ENCODE measurements at places on chromosomes 7 and 10. TPM values are rescaled to one million over a fixed set of nuclear protein-coding genes. Genes with fewer than 3 reads are reported as not detected.

- no peaks in the 10 kb centered on the region for H3K36me3 ChIP-seq
- no peak overlapping the region for H3K4me3 ChIP-seq
- DNase-seq, result no peak
- H3K4me1 ChIP-seq, result peaks cover 5% of the 10 kb centered on the region
- no peaks in the 10 kb centered on the region for H3K27me3 ChIP-seq
Observed at GRCh38 chr7:133755901-133756300, 371.2 kb upstream of the LRGUK start.

DNA sequence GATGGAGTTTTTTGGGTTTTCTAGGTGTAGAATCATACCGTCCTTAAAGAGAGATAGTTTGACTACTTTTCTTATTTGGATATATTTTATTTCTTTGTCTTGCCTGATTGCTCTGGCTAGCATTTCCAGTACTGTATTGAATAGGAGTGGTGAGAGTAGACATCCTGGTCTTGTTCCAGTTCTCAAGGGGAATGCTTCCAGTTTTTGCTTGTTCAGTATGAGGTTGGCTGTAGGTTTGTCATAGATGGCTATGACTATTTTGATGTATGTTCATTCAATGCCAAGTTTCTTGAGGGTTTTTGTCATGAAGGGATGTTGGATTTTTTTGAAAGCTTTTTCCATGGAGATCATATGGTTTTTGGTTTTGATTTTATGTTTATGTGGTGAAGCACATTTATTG lies 676.9 kb downstream of the SUGCT start:
- no peaks in the 10 kb centered on the region for H3K27me3 ChIP-seq
- peaks cover 13% of the 10 kb centered on the region for H3K4me1 ChIP-seq
- no peak for DNase-seq
- H3K36me3 ChIP-seq, result no peaks in the 10 kb centered on the region

Gene CFAP70
- 1.5 TPM for total RNA-seq

Gene RNF148
- total RNA-seq, result 1.7 TPM

Gene HEPACAM2
- not detected for total RNA-seq

Measured in vagina (tissue), 2 donors.